ENCODE measurements at places on chromosomes 11 and 22. TPM values are rescaled to one million over a fixed set of nuclear protein-coding genes. Genes with fewer than 3 reads are reported as not detected.

Gene NRGN
- polyA plus RNA-seq: 6.3 TPM

Gene ART5
- 2.1 TPM for polyA plus RNA-seq

Gene SERPIND1
- polyA plus RNA-seq: not detected

Gene TRIM49
- polyA plus RNA-seq: 0.71 TPM

Gene GGTLC2
- polyA plus RNA-seq: not detected

Gene UBQLN3
- not detected for polyA plus RNA-seq

Gene CDCA5
- polyA plus RNA-seq: 12.1 TPM

Gene OSBP2
- 6.8 TPM for polyA plus RNA-seq

Gene IFTAP
- polyA plus RNA-seq: 42.6 TPM

Gene RGL4
- 1.7 TPM for polyA plus RNA-seq

Gene PPFIBP2
- 52.1 TPM for polyA plus RNA-seq

Gene CD3D
- not detected for polyA plus RNA-seq
